ENCODE measurements at places on chromosomes 7 and 10.

DNA sequence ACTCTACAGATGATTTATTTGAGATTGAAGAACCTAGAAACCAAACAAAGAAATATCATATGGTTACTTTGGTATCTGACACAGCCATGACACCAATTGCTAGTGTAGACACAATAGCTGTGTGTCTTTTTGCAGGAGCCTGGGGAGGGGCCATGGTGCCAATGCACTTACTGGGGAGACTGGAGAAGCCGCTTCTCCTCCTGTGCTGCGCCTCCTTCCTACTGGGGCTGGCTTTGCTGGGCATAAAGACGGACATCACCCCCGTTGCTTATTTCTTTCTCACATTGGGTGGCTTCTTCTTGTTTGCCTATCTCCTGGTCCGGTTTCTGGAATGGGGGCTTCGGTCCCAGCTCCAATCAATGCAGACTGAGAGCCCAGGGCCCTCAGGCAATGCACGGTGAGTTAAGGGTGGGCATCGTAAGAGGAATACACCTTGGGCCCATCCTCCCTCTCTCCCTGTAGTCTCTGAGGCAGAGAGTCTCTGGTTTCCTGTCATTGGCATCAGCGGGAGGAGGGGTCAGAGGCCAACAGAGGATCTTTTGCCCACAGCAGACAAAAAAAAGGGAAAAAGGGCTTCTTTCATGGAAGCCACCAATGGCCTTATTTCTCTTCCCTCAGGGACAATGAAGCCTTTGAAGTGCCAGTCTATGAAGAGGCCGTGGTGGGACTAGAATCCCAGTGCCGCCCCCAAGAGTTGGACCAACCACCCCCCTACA, 1.2 kb downstream of the TMEM139 start:
- no peak for DNase-seq

- DNase-seq, result no peak
These were observed 37.5 kb downstream of the NET1 start for GRCh38 chr10:5449823-5450222.

- no peak for DNase-seq
These were observed 309.0 kb downstream of the TFEC start for GRCh38 chr7:115721293-115722217.

GRCh38 chr10:71435571-71436267, 39.0 kb downstream of the CDH23 start:
- no peak for DNase-seq

- DNase-seq, result no peak
These were observed 41.3 kb downstream of the ARID5B start for GRCh38 chr10:61942604-61943461.

- peak; percentile 6 for DNase-seq
These were observed 744 bp downstream of the FRAT2 start for GRCh38 chr10:97333601-97334369.

- no peak for DNase-seq
These were observed 144.3 kb upstream of the ZMIZ1 start for GRCh38 chr10:78924319-78925003.

DNA sequence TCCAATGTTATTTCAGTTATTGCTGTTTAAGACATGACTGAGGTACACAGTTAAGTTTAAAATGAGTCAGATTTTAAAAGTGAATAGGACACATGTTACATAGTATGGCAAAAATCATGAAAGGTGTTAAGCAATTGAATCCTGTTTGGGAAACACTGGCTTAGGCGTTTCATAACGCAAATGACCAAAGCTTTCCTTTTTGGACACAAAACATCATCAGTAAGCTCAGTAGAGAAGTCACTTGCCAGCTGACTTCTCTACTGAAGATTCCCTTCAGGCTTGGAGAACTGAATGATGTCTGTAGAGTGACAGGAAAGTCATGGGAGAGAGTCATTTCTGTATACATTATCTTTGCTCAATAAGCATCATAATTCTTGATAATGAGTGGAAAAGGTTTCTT, 64.4 kb upstream of the RSBN1L start:
- no peak for DNase-seq

- no peak for DNase-seq
These were observed 422.8 kb upstream of the ZMIZ1 start for GRCh38 chr10:78645975-78646374.

GRCh38 chr7:23335136-23335535, 36.0 kb downstream of the MALSU1 start:
- no peak for DNase-seq

Data from effector memory CD4-positive, alpha-beta T cell (primary cell).